ENCODE measurements at places on chromosomes 3 and 15.

DNA sequence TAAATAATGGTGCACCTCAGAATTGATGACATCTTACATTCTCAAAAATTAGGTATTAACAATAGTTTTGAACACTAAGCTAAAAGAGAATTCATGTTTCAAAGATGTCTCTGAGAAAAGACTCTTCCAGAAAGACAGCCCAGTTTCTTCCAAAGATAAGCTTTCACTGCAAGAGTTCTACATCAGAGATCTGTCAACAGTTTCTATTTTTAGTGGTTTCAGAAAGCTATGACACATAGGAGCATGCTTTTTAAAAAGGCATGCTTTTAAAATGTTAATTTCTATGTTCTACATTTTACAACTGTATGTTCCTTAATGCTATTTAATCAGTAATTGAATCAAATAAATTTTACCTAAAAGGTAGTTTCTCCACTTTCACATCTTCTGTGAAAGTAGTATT is 88.2 kb downstream of the PLOD2 start:
- no peak overlapping the region for H3K4me3 ChIP-seq
- H3K27me3 ChIP-seq: no peaks in the 10 kb centered on the region
- no peak overlapping the region for H3K27ac ChIP-seq

DNA sequence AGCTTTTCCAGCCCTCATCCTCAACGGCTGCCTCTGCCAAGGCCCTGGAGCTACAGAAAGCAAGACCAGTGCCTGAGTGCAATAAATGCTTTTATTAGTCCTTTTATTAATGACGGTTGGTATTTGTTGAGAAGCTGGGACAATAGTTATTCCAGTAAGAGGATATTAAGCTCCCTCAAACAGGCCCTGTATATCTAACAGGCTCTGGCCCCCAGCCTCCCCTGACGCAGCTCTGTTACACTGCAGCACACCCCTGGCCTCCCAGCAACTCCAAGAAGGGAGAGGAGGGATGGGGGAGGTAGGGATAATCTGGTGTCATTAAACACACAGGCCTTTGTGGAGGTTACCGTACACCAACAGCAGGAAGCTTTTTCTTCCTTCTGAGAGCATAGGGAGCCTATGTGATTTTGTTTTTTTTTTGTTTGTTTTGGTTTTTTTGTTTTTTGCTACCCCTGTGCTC is 30.8 kb upstream of the MAGEF1 start:
- no peak overlapping the region for H3K27ac ChIP-seq
- H3K4me1 ChIP-seq: peaks cover 4% of the 10 kb centered on the region
- no peaks in the 10 kb centered on the region for H3K36me3 ChIP-seq
- DNase-seq: no peak
- peaks cover 16% of the 10 kb centered on the region for H3K27me3 ChIP-seq
- no peak overlapping the region for H3K4me3 ChIP-seq

DNA sequence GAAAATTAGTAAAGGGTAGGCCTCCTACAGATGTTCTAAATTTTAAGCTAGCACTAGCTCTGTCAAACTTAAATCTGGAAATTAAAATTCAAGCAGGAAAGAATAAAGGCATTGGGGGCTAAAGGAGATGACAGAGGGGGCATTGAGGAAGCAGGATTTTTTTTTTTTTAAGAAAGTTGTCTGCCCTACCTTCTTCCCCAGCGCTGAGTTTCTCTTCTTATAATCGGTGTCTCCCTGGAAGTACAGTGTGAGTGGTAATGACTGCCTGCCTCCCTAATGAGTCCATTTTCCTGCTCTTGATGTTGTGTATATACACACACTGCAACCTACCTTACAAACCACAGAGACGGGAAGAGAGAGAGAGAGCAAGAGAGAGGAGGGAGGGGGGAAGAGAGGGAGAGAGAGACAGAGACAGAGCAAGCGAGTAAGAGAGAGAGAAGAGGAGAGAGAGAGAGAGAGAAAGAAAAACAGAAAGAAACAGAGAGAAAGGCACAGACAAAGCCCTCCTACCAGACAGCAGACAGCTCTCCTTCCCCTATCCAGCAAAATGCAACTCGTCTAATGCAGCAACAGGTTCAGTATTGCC is 47.0 kb downstream of the ZBTB20 start:
- H3K27ac ChIP-seq: peak overlapping the region; percentile 86
- no peaks in the 10 kb centered on the region for H3K27me3 ChIP-seq
- peak overlapping the region; percentile 84 for H3K4me3 ChIP-seq
- DNase-seq: no peak

DNA sequence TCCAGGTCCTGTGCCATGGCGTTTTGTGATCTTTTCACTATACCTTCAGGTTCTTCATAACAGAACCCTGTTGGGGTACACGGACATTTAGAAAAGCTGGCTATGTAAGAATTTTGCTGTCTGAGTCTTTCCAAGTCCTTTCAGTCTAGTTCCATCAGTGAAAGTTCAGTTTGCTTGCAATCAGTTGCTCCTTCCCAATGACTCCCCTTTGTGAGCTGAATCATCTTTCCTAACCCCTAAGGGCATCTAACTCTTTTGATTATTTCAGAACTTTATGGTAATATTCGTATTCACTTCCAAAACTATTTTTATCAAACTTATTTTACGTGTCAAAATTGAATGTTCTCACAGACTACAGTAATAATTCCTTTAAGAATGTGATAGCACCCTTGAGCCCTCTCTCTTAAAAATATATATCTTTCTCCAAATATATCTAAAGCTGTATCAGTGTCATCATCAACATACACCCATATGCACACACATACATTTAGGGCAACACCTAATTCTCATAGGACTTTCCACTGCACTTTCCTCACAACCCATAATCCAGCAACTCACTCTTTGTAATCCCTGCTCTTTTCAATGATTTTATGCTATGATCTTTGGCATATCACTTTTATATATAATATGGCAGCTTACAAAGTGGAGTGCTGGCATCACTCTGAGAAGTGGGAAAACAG is 263.7 kb downstream of the GBE1 start:
- no peak for DNase-seq
- no peak overlapping the region for H3K4me3 ChIP-seq
- H3K27ac ChIP-seq: no peak overlapping the region
- H3K27me3 ChIP-seq: no peaks in the 10 kb centered on the region

GRCh38 chr15:88656760-88657221 is 18.0 kb downstream of the ISG20 start:
- peaks cover 11% of the 10 kb centered on the region for H3K36me3 ChIP-seq
- no peaks in the 10 kb centered on the region for H3K27me3 ChIP-seq
